ENCODE measurements at places on chromosomes 1 and 21. TPM values are rescaled to one million over a fixed set of nuclear protein-coding genes. Genes with fewer than 3 reads are reported as not detected.

The OR2AK2 gene
- not detected for total RNA-seq

The CELA2B gene
- total RNA-seq = not detected

DNA sequence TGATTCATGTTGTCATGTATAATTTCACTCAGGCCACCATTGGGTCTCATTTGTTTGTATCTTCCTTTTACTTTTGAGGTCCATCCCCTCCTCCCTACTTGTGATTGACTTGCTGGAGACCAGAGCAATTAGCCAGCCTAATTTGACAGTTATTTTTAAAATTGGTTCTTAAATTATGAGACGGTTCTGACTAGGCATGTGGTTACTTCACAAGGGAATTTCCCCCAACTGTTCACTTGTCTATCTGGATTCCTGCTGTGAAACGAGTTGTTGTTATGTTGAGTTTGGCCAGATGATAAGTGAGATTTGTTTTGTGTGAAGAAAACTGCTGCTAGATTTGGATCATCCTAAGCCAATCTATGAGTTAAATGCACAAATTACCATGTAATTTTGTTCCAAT is 359.1 kb downstream of the BARHL2 start:
- H3K27ac ChIP-seq = no peak overlapping the region
- H3K4me3 ChIP-seq = no peak overlapping the region
- no peaks in the 10 kb centered on the region for H3K36me3 ChIP-seq
- H3K27me3 ChIP-seq = peaks cover 3% of the 10 kb centered on the region

GRCh38 chr1:4174291-4175200 is 274.5 kb upstream of the C1orf174 start:
- DNase-seq = no peak
- H3K36me3 ChIP-seq = no peaks in the 10 kb centered on the region
- peaks cover 18% of the 10 kb centered on the region for H3K4me1 ChIP-seq
- no peaks in the 10 kb centered on the region for H3K27me3 ChIP-seq
- H3K27ac ChIP-seq = no peak overlapping the region

- no peaks in the 10 kb centered on the region for H3K4me1 ChIP-seq
- no peaks in the 10 kb centered on the region for H3K36me3 ChIP-seq
- H3K27me3 ChIP-seq = no peaks in the 10 kb centered on the region
- no peak for DNase-seq
- no peak overlapping the region for H3K4me3 ChIP-seq
These were observed 261.9 kb downstream of the RYR2 start for GRCh38 chr1:237303929-237304328.

GRCh38 chr1:29179641-29180184 is 2.0 kb downstream of the SRSF4 start:
- H3K27ac ChIP-seq = peak overlapping the region; percentile 97
- peak overlapping the region; percentile 96 for H3K4me3 ChIP-seq
- H3K4me1 ChIP-seq = peaks cover 51% of the 10 kb centered on the region
- H3K36me3 ChIP-seq = peaks cover 39% of the 10 kb centered on the region
- DNase-seq = no peak

GRCh38 chr1:195568389-195568788 is 1039.9 kb downstream of the KCNT2 start:
- no peaks in the 10 kb centered on the region for H3K4me1 ChIP-seq
- no peak overlapping the region for H3K4me3 ChIP-seq
- no peaks in the 10 kb centered on the region for H3K27me3 ChIP-seq
- no peak overlapping the region for H3K27ac ChIP-seq

DNA sequence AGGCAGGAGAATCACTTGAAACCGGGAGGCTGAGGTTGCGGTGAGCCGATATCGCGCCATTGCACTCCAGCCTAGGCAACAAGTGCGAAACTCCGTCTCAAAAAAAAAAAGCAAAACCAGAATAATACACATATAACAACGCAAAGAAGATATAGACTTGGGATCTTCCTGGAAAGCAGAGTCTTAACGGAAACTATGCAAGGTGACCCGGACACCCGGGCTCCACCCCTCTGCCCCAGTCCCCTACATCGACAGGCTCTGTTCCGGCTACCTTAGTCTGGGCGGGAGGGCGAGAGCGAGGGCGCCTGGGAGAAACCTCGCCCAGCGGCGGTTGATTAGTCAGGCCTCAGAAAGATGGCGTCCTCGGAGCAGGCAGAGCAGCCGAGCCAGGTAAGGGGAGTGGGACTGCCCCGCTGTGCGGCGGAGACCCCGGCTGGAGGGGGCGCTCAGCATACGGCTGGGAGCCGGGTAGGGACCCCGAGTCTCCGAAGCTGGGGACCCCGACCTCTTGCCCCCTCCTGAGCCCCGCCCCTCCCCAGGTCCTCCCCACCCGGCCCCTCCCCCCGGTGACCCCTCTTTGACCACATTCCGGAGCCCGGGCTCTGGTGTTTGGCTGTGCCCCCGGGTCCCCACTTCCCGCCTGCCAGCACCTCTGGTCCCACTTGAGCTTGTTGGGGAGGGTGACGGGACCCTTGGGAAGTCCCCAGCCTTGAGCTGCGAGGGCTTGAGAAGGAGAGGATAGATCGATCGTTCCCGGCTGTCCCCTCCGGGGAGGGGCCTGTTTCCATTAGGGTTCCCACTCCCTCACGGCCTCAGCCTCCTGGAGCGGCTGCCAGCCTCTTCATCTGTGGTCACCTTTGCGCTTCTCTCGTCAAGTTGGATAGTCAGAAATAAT is at the start of gene PEX14:
TSS of gene PEX14 (plus strand) at position 338 of the 895 bp plus-strand sequence. CDS start at position 355, 17 bp downstream.
- peak within 1 kb of the TSS; percentile 94 for H3K4me3 ChIP-seq
- H3K27me3 ChIP-seq = no peaks in the 10 kb centered on the region
- H3K4me1 ChIP-seq = peaks cover 52% of the 10 kb centered on the region
- H3K27ac ChIP-seq = peak within 1 kb of the TSS; percentile 92
- peak; percentile 93 for DNase-seq

DNA sequence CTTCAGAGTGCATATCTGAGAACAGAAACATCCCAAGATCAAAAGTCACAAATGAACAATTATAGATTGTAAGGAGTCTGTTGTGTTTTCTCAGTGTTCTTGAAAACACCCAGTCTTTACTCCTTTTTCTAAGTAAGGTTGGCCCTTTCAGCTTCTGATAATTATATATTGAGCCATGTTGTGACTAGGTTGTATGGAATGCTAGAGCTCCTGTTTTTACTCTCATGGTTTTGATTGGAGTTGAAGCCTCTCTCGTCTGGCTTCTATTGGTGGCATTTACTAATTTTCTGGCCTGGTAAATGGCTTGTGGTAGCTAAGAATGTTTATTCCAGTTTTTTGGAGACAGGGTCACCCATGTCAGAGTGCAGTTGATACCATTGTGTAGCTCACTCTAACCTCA is 84.7 kb downstream of the NDUFS5 start:
- H3K4me3 ChIP-seq = no peak overlapping the region
- H3K36me3 ChIP-seq = no peaks in the 10 kb centered on the region
- H3K27ac ChIP-seq = no peak overlapping the region
- DNase-seq = no peak

- H3K4me1 ChIP-seq = no peaks in the 10 kb centered on the region
- no peaks in the 10 kb centered on the region for H3K36me3 ChIP-seq
- no peak for DNase-seq
- no peak overlapping the region for H3K4me3 ChIP-seq
These were observed 345.6 kb downstream of the NPHP4 start for GRCh38 chr1:5646486-5647149.

DNA sequence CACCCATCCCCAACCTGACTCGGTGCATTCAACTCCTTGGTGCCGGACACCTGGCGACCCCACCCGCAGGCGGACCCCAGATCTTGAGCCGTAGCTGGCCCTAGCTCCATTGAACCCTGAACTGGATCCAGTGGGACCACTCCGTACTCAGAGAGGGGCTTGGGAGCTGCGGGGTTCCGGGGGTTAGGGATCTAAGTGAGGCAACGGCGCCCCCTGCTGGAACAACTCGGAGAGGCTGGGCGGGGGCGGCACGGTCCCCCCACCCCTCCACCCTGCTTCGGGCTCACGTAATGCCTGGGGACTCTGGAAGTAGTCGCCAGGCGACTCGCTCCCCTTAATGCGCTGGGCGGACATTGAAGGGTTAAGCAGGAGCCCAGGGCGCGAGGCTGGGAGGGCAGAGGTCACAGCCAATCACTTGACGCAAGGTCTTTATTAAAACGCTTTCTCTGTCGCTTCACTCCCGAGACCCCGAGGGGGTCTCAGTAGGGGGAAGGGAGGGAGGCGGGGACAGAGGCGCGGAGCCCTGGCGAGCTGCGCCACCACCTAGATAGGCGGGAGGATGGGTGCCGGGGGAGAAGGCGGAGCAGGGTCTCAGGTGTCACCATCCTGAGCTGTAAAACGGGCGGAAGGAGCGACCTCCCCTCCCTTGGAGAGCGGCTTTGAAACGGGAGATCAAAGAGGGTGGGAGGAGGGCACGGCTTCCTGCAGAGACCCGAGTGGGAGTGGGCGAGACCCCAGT is 704 bp upstream of the CRABP2 start:
- no peaks in the 10 kb centered on the region for H3K36me3 ChIP-seq
- H3K4me3 ChIP-seq = peak overlapping the region; percentile 71
- peaks cover 28% of the 10 kb centered on the region for H3K4me1 ChIP-seq

GRCh38 chr1:116854403-116854690 is 55.4 kb upstream of the PTGFRN start:
- H3K4me3 ChIP-seq = no peak overlapping the region
- H3K27me3 ChIP-seq = no peaks in the 10 kb centered on the region
- no peaks in the 10 kb centered on the region for H3K36me3 ChIP-seq
- no peak for DNase-seq
- H3K27ac ChIP-seq = no peak overlapping the region
- H3K4me1 ChIP-seq = peaks cover 22% of the 10 kb centered on the region

- H3K36me3 ChIP-seq = no peaks in the 10 kb centered on the region
- no peak overlapping the region for H3K4me3 ChIP-seq
- no peaks in the 10 kb centered on the region for H3K4me1 ChIP-seq
- no peak for DNase-seq
- H3K27ac ChIP-seq = no peak overlapping the region
These were observed 105.8 kb upstream of the EDN2 start for GRCh38 chr1:41590331-41590730.

- H3K36me3 ChIP-seq = no peaks in the 10 kb centered on the region
- no peak overlapping the region for H3K27ac ChIP-seq
- no peaks in the 10 kb centered on the region for H3K4me1 ChIP-seq
- DNase-seq = peak; percentile 60
These were observed 27.4 kb downstream of the C1orf116 start for GRCh38 chr1:207004931-207005830.
